ENCODE measurements at places on chromosomes 7 and 10. TPM values are rescaled to one million over a fixed set of nuclear protein-coding genes. Genes with fewer than 3 reads are reported as not detected.

DNA sequence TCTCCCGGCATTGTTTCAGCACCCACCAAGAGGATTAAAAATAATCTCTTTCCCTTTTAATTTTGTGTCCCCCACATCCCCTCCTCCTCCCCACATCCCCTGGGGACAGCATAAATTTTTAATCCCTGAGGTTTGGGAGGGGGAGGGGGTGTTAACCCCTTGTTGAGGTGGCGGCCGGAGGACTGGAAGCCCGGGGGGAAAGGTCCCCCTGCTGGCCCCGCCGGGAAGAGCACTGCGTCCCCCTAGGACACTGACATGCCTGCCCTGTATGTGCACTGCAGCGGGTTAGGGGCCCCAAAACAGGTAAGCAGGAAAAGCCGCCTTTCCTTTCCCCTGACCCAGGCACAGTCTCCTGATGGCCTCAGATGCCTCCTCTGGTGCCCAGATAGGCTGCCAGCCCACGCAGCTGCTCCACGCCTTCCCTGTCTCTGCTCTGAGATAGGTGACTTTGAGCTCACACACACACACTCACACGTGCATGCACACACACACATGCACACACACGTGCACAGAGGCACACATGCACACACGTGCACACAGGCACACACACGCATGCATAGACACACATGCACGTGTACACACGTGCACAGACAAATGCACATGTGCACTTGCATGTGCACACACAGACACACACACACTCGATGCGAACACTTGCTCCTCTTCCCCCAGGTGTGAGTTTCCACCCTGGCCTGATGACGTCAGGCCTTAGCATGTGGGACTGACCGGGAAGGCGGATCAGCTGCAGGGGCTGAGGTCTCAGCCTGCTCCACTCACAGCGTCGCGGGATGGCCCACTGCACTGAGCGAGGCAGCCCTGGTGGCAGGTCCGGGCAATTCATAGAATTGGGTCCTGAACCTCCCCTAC lies 12.3 kb downstream of the CNPY1 start:
- no peaks in the 10 kb centered on the region for H3K27me3 ChIP-seq
- DNase-seq: no peak
- peak overlapping the region; percentile 43 for H3K4me3 ChIP-seq
- no peaks in the 10 kb centered on the region for H3K36me3 ChIP-seq

DNA sequence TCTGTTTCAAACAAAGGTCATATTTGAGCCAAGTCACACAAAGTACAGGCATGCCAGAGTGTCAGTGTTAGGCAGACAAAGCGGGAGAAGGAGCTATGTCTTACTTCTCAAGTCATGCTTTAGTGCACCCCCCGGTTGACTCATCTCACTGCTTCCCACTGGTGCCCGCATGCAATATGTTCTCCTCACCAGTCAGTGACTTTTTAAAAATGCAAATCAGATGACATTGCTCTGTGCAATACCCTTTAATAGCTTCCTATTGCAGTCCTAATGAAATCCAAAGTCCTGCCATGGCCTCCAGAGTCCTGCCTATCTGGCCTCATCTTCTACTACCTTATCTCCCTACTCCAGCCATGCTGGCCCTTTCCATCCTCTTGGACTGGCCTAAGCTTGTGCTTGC lies 429.1 kb downstream of the ACTR3B start:
- no peaks in the 10 kb centered on the region for H3K36me3 ChIP-seq
- DNase-seq: no peak
- no peak overlapping the region for H3K27ac ChIP-seq
- no peaks in the 10 kb centered on the region for H3K27me3 ChIP-seq
- no peaks in the 10 kb centered on the region for H3K4me1 ChIP-seq

GRCh38 chr7:16028636-16029035 lies 342.2 kb upstream of the MEOX2 start:
- no peak overlapping the region for H3K4me3 ChIP-seq
- no peak overlapping the region for H3K27ac ChIP-seq
- no peaks in the 10 kb centered on the region for H3K27me3 ChIP-seq
- DNase-seq: no peak

DNA sequence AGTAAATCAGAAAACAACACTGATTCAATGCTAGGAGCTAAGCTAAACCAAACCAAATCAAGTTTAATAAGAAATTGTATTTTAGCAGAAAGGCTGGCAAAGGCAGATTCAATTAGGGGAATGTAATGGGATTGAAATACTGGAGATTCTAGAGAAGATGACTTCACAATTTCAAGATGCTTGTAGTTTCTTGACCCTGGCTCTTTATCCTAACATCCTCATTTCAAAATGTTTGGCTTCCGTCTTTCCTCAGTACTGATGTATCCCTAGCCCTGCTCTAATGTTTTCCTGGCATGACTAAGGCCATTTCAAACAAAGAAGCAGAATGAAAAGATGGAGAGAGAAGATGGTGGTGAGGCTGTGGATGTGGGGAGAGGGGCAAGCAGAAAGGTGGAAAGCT lies 2.7 kb upstream of the JCAD start:
- H3K27ac ChIP-seq: no peak overlapping the region
- H3K4me1 ChIP-seq: no peaks in the 10 kb centered on the region
- no peaks in the 10 kb centered on the region for H3K36me3 ChIP-seq
- no peak for DNase-seq
- H3K4me3 ChIP-seq: no peak overlapping the region

GRCh38 chr7:44486693-44487092 lies 3.8 kb downstream of the NUDCD3 start:
- no peak overlapping the region for H3K4me3 ChIP-seq
- peaks cover 54% of the 10 kb centered on the region for H3K4me1 ChIP-seq
- peak overlapping the region; percentile 44 for H3K27ac ChIP-seq
- H3K27me3 ChIP-seq: no peaks in the 10 kb centered on the region
- H3K36me3 ChIP-seq: peaks cover 35% of the 10 kb centered on the region

DNA sequence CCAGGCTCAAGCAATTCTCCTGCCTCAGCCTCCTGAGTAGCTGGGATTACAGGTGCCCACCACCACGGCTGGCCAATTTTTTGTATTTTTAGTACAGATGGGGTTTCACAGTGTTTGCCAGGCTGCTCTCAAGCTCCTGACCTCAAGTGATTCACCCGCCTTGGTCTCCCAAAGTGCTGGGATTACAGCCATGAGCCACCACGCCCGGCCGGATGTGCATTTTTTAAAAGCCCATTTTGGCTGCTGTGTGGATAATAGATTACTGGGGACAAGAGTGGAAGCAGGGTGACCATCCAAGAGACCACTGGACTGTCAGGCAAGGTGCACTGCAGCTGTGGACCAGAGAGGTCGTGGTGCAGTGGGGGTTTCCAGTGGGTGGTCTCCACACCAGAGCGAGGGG lies 21.4 kb downstream of the HKDC1 start:
- peaks cover 5% of the 10 kb centered on the region for H3K4me1 ChIP-seq
- H3K27me3 ChIP-seq: no peaks in the 10 kb centered on the region
- H3K27ac ChIP-seq: no peak overlapping the region
- DNase-seq: no peak
- H3K36me3 ChIP-seq: no peaks in the 10 kb centered on the region

BAMBI gene
- polyA plus RNA-seq: 2.0 TPM

GRCh38 chr7:88217675-88218428 lies 2.0 kb downstream of the SRI start:
- DNase-seq: no peak
- H3K27ac ChIP-seq: no peak overlapping the region
- peak overlapping the region; percentile 99 for H3K4me3 ChIP-seq
- peaks cover 50% of the 10 kb centered on the region for H3K36me3 ChIP-seq
- no peaks in the 10 kb centered on the region for H3K27me3 ChIP-seq
